ENCODE measurements at places on chromosomes 1 and 21.

- no peaks in the 10 kb centered on the region for H3K4me1 ChIP-seq
- DNase-seq: no peak
- H3K27me3 ChIP-seq: no peaks in the 10 kb centered on the region
- H3K4me3 ChIP-seq: no peak overlapping the region
- H3K27ac ChIP-seq: no peak overlapping the region
Observed at GRCh38 chr1:73943270-73943669, 254.7 kb downstream of the LRRIQ3 start.

- H3K27me3 ChIP-seq: no peaks in the 10 kb centered on the region
- no peaks in the 10 kb centered on the region for H3K4me1 ChIP-seq
- DNase-seq: no peak
Observed at GRCh38 chr1:68815632-68816031, 318.8 kb upstream of the DEPDC1 start.

- no peak for DNase-seq
- no peak overlapping the region for H3K27ac ChIP-seq
Observed at GRCh38 chr1:158290321-158290844, 660 bp downstream of the CD1C start.

DNA sequence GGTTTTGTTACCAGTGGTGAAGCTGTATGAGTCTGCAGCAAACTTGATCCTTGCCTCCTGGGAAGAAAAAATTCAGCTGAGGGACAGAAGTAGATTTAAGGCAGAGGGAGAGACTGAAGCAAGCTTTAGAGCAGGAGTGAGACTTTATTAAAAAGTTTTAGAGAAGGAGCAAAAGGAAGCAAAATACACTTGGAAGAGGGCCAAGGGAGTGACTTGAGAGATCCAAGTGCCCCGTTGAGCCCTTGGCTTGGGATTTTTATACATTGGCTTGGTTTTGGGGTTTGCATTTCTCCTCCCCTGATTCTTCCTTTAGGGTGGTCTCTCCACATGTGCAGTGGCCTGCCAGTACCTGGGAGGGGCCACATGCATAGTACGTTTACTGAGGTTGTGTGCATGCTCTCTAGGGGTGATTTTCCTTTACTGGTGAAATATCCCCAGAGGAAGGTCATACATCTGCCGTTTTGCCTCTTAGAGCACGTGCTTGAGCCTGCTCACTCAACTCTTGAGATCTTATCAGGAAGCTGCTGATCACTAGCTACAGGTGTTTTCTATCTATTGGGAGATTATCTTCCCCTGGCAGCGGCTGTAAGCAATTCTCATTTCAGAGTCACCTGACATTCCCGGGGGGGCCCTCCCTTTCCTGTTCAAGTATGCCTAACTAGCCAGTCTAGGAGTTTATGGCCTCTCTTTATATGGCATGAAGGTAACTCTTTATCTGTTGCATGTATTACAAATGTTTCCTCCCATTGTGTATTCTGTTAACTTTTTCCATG, 20.3 kb downstream of the FASLG start:
- H3K36me3 ChIP-seq: no peaks in the 10 kb centered on the region
- no peak for DNase-seq
- H3K4me1 ChIP-seq: peaks cover 38% of the 10 kb centered on the region
- no peaks in the 10 kb centered on the region for H3K27me3 ChIP-seq
- no peak overlapping the region for H3K27ac ChIP-seq

GRCh38 chr1:48070396-48070750, 73.2 kb upstream of the TRABD2B start:
- H3K4me3 ChIP-seq: no peak overlapping the region
- no peak overlapping the region for H3K27ac ChIP-seq
- no peaks in the 10 kb centered on the region for H3K4me1 ChIP-seq

DNA sequence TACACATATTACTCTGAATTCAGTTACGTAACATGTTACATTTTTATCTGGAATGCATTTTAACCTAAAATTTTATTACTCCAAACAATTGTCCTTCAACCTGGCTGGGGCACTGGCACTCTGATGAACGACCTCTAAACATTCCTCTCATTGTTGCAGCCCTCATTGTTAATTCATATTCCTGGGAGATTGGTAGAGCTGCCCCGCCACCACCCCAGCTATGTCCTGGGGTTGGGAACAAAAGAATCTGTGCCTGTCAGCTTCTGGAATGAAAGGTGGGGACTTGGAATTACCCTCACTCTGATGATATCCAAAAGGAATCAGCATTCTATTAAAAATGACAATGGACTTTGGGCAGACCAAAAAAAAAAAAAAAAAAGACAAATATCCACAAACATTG, 38.0 kb upstream of the DESI2 start:
- H3K36me3 ChIP-seq: no peaks in the 10 kb centered on the region
- no peak for DNase-seq
- H3K27ac ChIP-seq: no peak overlapping the region
- H3K27me3 ChIP-seq: no peaks in the 10 kb centered on the region
- H3K4me1 ChIP-seq: no peaks in the 10 kb centered on the region

DNA sequence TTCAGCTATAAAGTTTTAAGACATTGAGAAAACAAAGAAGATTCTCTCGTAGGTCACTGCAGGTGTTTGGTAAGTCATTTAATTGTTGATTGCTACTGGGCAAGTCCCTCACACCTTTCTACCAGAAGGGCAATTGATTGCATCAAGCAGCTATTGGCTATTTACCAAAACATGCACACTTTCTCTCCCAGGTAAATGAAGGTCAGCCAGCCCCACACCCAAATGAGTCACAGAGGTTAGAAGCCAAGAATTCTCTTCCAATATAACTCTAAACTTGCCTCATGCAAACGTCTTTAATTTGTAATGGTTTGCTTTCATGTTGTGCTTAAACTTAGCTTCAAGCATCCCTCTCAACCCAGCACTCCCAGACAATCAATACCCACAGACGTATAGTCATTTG, 475.3 kb upstream of the ADGRL2 start:
- H3K27ac ChIP-seq: no peak overlapping the region
- H3K4me3 ChIP-seq: no peak overlapping the region
- H3K27me3 ChIP-seq: no peaks in the 10 kb centered on the region
- no peaks in the 10 kb centered on the region for H3K36me3 ChIP-seq
- DNase-seq: no peak

DNA sequence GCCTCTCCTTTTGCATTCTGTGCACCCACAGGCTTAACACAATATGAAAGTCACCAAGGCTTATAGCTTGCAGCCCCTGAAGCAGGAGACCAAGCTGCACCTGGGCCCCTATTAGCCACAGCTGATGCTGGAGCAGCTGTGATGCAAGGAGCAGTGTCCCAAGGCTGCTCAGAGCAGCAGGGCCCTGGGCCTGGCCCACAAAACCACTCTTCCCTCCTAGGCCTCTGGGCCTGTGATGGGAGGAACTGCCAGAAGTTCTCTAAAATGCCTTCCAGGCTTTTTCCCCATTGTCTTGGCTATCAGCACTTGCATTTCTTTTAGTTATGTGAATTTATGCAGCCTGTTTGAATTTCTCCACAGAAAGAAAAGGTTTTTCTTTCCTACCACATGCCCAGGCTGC, 89.5 kb upstream of the KCTD3 start:
- no peak for DNase-seq
- H3K4me3 ChIP-seq: no peak overlapping the region
- H3K4me1 ChIP-seq: no peaks in the 10 kb centered on the region
- H3K36me3 ChIP-seq: no peaks in the 10 kb centered on the region
- no peak overlapping the region for H3K27ac ChIP-seq

- no peaks in the 10 kb centered on the region for H3K27me3 ChIP-seq
- H3K4me3 ChIP-seq: no peak overlapping the region
- no peaks in the 10 kb centered on the region for H3K4me1 ChIP-seq
- DNase-seq: no peak
- H3K36me3 ChIP-seq: no peaks in the 10 kb centered on the region
Observed at GRCh38 chr1:238832106-238832505, 554.3 kb upstream of the CHRM3 start.

DNA sequence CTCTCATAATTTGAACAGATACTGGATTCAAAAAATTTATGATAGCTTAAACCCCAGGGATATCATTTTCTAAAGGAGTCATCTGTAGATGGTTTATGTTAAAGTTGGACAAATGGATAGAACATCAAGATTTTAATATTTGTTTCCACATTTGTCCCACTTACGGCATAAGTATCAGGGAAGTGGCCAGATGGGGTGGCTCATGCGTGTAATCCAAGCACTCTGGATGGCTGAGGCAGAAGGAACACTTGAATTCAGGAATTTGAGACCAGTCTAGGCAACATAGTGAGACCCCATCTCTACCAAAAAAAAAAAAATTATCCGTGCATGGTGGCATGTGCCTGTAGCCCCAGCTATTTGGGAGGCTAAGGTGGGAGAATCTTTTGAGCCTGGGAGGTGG, 229.1 kb downstream of the GPR52 start:
- no peak overlapping the region for H3K4me3 ChIP-seq
- DNase-seq: no peak
- no peak overlapping the region for H3K27ac ChIP-seq
- no peaks in the 10 kb centered on the region for H3K27me3 ChIP-seq

DNA sequence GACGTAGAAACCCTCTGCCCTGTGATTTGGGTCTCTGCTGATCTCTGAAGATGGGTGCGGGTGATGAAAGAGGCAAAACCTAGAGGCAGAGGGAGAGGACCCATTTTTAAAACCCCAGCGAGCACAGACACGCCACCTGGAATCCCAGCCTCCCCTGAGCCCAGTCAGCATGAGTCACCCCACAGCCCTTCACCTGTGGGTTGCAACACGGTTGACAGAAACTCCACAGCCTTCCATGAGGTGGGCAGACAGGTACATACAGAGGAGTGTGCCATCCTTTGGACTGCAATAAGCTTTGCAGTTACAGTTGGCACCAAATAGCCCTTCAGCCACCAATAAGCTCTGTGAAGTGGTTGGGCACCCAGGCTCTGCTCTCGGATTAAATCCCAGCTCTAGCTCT, 2.1 kb upstream of the GRHL3 start:
- peaks cover 4% of the 10 kb centered on the region for H3K27me3 ChIP-seq
- no peak for DNase-seq
- H3K36me3 ChIP-seq: no peaks in the 10 kb centered on the region
- H3K4me1 ChIP-seq: peaks cover 32% of the 10 kb centered on the region
- no peak overlapping the region for H3K4me3 ChIP-seq

DNA sequence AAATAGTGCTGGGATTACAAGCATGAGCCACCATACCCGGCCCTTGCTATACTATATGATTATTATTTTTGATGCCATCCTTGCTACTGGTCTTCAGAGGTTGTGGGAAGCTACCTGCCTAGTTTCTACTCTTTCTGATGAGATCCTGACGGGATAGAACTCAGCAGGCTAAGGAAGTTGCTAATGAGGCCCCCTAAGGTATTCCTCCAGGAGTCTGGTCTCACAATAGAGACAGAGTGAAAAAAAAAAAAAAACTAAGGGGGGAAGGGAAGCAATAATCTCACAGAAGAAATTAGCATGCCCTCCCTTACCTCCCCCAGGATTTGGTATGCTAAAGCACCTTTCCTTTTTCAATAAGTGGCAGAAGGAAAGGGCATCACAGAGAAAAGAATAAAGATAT, 17.6 kb downstream of the INTS3 start:
- no peaks in the 10 kb centered on the region for H3K4me1 ChIP-seq
- no peak overlapping the region for H3K27ac ChIP-seq
- no peaks in the 10 kb centered on the region for H3K27me3 ChIP-seq

GRCh38 chr1:50270926-50271325, 152.3 kb downstream of the DMRTA2 start:
- no peak overlapping the region for H3K4me3 ChIP-seq
- DNase-seq: no peak
- no peaks in the 10 kb centered on the region for H3K27me3 ChIP-seq
- H3K27ac ChIP-seq: no peak overlapping the region

GRCh38 chr1:3573500-3573899, 37.8 kb downstream of the MEGF6 start:
- no peaks in the 10 kb centered on the region for H3K36me3 ChIP-seq
- no peak overlapping the region for H3K4me3 ChIP-seq
- H3K27ac ChIP-seq: no peak overlapping the region
- H3K4me1 ChIP-seq: no peaks in the 10 kb centered on the region
- no peaks in the 10 kb centered on the region for H3K27me3 ChIP-seq

- no peaks in the 10 kb centered on the region for H3K27me3 ChIP-seq
- no peak overlapping the region for H3K4me3 ChIP-seq
- H3K4me1 ChIP-seq: no peaks in the 10 kb centered on the region
- no peak for DNase-seq
Observed at GRCh38 chr1:84031802-84032327, 32.9 kb upstream of the TTLL7 start.

DNA sequence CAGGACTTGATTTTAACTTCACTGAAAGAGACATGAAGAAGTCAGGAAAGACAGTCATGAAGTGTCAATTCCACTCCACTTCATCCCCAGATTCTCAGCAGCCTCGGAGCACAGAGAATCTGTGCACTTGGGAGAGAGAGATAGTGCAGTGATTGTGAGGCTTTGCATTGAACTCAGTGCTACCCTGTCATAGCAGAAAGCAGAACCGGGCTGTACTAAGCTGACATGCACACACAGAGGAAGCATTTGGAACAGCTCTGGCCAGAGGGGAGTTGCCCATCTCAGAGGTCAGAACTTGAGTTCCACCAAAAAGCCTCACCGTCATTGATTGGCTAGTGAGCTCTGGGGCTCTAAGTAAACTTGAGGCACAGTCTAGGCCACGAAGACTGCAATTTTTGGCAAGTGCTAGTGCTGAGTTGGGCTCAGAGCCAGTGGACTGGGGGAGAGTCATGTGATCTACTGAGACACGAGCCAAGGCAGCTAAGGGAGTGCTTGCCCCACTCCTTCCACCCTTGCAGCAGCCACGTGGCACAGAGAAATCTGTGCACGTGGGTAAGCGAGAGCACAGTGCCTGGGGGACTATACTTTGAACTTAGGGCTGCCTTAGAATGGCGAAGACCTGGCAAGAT, 810.2 kb upstream of the ADAMTS5 start:
- no peaks in the 10 kb centered on the region for H3K36me3 ChIP-seq
- H3K27ac ChIP-seq: no peak overlapping the region
- no peaks in the 10 kb centered on the region for H3K27me3 ChIP-seq
- no peaks in the 10 kb centered on the region for H3K4me1 ChIP-seq
- no peak for DNase-seq

GRCh38 chr1:118999348-119000071, 11.4 kb upstream of the TBX15 start:
- no peaks in the 10 kb centered on the region for H3K36me3 ChIP-seq
- peaks cover 30% of the 10 kb centered on the region for H3K27me3 ChIP-seq
- H3K4me3 ChIP-seq: no peak overlapping the region
- no peaks in the 10 kb centered on the region for H3K4me1 ChIP-seq

GRCh38 chr21:32136546-32136945, 142.3 kb downstream of the MIS18A start:
- DNase-seq: no peak
- H3K4me1 ChIP-seq: no peaks in the 10 kb centered on the region
- H3K27ac ChIP-seq: no peak overlapping the region
- H3K27me3 ChIP-seq: no peaks in the 10 kb centered on the region
- H3K4me3 ChIP-seq: no peak overlapping the region
- H3K36me3 ChIP-seq: no peaks in the 10 kb centered on the region

Measured in CD4-positive, alpha-beta memory T cell (primary cell).